ENCODE measurements at places on chromosomes 4 and X.
A peak's percentile ranks its signal among the peaks of the same experiment; 100 is the strongest.

DNA sequence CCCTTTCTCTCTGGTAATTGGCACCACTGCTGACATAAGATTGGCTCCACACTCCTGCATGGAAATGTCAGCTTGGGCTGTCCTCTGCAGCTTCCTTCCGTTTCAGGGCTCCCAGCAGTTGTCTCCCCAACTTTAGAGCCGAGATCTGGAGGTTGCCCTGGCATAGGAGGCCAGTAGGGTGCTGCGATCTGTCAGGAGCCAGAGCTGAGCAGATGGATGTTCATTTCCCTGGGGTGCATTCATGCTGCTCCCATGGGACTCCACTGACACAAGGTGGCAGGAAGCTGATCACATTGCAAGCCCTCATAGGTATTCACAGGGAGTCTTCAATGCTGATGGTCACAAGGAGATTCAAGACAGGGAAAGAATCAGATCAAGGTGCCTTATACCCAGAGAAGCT lies 116.6 kb upstream of the RAI2 start:
- DNase-seq = no peak

- DNase-seq = no peak
These were observed 160.7 kb downstream of the MOSPD2 start for GRCh38 chrX:15033917-15034316.

DNA sequence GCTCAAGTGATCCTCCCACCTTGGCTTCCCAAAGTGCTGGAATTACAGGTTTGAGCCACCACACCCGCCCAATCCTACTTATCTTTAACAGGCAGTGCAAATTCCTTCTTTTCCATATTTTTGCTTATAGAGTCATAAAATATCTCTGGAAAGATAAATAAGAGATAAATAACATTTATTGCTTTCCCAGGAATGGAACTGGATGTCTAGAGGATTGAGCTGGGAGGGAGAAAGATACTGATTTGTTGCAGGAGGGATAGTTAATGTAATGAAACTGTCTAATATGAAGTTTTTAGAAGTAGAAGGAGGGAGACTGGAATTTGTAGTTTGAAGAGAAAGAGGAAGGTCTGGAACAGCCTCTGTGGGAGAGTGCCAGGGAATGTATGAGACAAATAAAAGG lies 20.2 kb downstream of the ITGB1BP2 start:
- DNase-seq = no peak

GRCh38 chr4:90189946-90190345 lies 62.8 kb downstream of the CCSER1 start:
- no peak for DNase-seq

DNA sequence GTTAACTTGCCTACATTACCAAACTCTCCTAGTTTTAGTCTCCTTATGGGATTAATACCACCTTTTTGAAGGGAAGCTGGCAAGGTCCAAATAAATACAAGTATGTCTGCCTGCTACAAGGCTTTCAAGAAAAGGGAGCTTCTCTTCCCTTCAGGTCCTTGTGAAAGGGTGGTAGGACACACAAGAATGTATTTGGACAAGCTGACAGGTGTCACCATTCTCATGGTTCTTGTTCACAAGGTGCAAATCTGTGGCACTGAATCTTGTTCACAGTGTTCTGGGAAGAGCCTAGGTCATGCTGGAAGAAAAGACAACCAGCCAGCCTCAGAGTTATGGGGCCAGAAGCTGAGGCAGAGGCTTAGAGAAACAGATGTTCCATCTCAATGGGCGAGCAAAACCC lies 41.9 kb downstream of the GPC3 start:
- DNase-seq = no peak

DNA sequence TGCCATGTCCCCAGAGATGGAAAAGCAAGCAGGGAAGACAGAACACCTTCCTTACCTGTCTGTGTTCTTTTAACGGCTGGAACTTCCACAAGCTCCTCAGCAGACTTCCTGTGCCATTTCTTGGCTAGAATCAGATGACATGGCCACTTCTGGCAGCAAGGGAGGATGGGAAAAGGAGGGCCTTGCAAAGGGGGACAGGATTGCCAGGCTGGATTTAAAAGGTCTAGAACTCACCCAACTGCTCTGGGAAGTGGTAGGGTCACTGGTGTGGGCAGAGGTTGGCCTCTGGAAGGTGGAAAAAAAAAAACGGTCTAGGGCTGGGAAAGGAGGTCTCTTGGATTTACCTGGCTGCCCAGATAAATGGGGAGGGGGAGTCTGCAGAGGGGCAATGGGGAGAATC lies 1.6 kb upstream of the USP11 start:
- DNase-seq = no peak

DNA sequence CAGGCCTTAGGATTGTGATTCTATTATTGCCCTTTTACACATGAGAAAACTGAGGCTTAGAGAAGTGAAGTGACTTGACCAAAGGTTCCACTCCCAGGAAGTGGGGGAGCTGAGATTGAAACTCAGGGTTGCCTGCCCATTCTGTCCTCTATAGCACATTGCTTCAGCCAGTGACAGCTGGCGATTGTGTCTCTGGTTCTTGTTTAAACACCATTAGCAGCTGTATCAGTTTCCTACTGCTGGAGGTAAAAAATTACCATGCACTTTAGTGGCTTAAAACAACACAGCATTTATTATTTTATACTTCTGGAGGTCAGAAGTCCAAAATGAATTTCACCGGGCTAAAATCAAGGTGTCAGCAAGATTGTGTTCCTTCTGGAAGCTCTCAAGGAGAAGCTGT lies 205.8 kb upstream of the MAMLD1 start:
- DNase-seq = no peak

DNA sequence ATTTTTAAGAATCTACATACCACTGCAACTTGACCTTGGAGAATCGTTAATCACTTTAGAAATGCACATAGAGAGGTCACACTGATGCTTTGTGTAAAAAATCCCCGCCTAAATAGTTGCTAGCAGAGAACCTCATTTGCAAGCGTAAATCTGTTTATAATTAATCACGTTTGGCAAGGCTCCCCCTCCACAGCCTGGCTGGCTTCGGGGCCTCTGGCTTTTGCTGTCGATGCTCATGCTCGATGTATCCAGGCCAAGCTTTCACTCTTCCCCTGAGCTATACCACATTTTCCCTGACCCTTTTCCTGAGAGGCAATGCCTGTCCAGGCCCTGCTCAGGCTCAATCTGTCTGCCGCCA lies 23.4 kb downstream of the CYTL1 start:
- no peak for DNase-seq

- no peak for DNase-seq
These were observed 126.0 kb downstream of the AFAP1 start for GRCh38 chr4:7813674-7814073.

GRCh38 chrX:22192419-22193060 lies 80.2 kb upstream of the CBLL2 start:
- peak; percentile 26 for DNase-seq

DNA sequence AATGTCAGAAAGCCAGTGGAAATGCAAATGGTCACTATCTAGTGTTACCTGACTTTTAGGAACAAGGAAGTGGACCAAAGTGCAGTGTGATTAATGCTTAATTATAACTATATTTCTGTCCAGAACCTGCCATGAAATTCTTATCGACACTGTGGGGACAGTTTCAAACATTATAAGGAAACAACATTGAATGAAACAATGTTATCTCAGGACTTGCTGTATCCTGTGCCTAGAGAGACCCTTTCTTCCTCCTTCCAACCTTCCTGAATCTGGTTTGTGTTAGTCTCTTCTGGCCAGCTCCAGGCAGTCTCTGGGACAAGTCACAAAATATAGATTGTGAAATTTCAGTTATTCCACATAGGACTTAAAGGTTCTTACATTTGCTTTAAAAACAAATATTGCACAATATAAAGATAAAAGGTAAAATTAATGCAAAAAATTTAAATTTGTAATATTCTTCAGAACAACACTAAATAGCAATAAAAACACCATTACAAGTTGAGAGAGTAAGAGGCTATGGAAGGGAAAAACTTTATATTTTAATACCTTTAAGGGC lies 203.4 kb downstream of the ZNF674 start:
- no peak for DNase-seq

- DNase-seq = no peak
These were observed 55.4 kb upstream of the LHFPL1 start for GRCh38 chrX:112735147-112735546.

DNA sequence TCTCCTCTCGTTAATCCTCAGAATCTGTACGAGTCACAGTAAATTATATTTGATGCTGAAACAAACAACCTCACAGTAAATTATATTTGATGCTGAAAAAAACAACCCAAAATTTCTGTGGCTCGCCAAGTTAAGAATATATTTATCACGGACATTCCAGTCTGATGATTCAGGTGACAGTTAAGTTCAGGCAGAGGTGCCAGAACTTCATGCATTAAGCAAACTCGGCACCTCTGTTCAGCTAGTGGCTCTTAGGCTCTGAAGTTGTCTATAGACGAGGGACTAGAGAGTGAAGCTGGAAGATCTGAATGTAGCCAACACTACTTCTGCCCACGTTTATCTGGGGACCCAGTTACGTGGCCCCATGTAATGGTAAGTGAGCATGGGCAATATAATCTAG lies 132.2 kb upstream of the AGA start:
- DNase-seq = no peak

DNA sequence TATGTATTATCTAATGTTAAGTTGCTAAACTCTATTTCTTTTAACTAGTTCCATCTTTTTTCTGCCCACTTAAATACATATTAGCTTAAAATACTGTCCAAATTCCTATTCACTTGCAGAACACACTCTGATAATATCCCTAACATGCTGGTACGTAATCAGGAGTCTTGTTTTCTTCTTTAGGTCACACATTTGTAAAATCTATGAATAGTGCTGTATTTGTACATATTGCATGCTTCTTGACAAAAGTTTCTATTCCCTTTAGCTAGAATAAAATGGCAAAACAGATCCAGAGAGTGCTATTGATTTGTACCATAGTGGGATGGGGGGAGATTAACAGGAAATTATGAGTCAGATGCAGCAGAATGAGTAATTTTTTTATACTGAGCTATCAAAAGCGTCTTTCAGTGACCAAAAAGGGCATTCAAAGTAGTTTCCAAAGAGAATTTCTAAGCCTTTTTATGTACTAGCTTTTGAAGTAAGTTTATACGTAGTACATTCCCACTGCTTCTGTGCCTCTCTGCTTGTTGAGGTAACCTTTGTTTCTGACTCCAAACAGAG lies 126.5 kb downstream of the PTPN13 start:
- no peak for DNase-seq

All from GM13977 (cell line).